Osteocyte (in vitro differentiated cells): ENCODE measurements at places on chromosomes 4 and X. TPM values are rescaled to one million over a fixed set of nuclear protein-coding genes. Genes with fewer than 3 reads are reported as not detected.
A peak's percentile ranks its signal among the peaks of the same experiment; 100 is the strongest.

STBD1 gene
- 2.4 TPM in 2 replicates for total RNA-seq

SLC34A2 gene
- total RNA-seq: not detected in 2 replicates

DNA sequence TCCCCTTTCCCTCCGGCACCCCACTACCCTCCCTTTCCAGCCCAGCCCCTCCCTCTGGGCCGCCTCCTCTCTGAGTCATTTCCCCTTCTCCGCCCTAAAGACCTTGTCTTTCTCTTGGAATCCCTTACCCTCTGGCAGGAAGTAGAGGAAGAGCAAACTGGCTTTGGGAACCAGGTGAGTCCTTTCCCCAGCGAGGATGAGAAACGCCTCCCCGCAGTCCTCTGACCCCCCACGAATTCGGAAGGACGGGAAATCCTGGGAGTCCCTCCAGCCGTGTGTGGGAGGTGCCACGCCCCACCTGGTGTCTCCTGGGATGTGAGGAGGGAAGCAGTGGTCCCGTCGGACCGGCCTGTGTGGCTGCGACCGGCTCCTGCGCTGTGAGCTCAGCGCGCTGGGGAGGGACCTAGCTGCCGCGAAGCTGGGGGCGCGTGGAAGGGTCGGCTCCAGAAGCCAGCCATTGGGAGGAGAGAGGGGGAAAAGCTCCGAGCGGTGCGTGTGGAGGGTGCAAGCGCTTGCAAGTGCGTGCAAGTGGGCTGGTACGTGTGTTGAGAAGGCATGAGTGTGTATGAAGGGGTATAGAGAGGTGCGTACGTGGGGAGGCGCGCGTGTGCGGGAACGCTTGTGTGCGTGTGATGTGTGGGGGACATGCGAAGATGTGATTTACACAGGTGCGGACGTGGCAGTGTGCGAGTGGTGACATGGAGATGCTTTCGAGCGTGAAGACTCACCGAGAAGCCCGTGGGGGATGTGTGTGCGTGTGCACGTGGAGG lies 46.3 kb downstream of the TEX13B start:
- DNase-seq: no peak

RAB9B gene
- total RNA-seq: 2.0 and 2.4 TPM in 2 replicates

GRCh38 chr4:122232633-122233032 lies 80.5 kb downstream of the BLTP1 start:
- no peak for DNase-seq

SSX4B gene
- total RNA-seq: not detected in 2 replicates

GRCh38 chr4:46730075-46730474 lies 179.0 kb downstream of the COX7B2 start:
- no peak for DNase-seq

- no peak for DNase-seq
Measured at GRCh38 chrX:133670383-133670782, 255.1 kb upstream of the GPC4 start.

TCEAL1 gene
- total RNA-seq: 29.3 and 29.8 TPM in 2 replicates

DNA sequence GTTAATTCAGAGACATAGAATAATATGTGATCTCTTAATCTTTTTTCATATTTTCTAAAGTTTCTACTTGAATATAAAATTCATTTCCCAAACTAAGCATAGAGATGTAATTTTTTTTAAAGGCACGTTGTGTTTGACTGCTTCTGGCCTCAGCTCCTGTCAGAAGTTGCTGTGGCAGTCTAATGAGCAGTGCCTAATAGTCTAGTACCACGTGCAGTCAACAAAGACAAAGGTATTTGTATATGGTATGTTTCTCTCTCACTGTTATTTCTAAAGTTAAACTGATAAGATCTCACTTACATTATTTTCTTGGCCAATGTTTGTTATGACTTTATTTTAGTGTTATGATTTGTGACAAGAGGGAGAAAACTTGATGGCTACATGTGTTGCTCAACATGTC lies 48.6 kb upstream of the MCUB start:
- DNase-seq: no peak

DNA sequence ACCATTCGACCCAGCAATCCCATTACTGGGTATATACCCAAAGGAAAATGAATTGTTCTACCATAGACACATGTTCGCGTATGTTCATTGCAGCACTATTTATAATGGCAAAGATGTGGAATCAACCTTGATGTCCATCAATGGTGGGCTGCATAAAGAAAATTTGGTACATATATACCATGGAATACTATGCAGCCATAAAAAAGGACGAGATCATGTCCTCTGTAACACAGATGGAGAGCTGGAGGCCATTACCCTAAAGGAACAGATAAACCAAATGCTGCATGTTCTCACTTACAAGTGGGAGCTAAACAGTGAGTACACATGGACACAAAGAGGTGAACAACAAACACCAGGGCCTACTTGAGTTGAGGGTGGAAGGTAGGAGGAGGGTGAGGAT lies 45.1 kb downstream of the SCML2 start:
- DNase-seq: no peak

- DNase-seq: no peak
Measured at GRCh38 chr4:42302348-42302747, 94.9 kb upstream of the SHISA3 start.

- peak; percentile 19 for DNase-seq
Measured at GRCh38 chr4:5758741-5759140, 47.7 kb downstream of the EVC start.

DNA sequence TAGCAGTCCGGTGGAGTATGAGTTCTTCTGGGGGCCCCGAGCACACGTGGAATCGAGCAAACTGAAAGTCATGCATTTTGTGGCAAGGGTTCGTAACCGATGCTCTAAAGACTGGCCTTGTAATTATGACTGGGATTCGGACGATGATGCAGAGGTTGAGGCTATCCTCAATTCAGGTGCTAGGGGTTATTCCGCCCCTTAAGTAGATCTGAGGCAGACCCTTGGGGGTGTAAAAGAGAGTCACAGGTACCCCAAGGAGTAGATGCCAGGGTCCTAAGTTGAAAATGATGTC lies 852 bp downstream of the MAGEH1 start:
- DNase-seq: no peak

GRCh38 chrX:11196476-11196875 lies 85.3 kb downstream of the HCCS start:
- DNase-seq: no peak

GRCh38 chr4:90883519-90883918 lies 756.3 kb downstream of the CCSER1 start:
- DNase-seq: no peak

FGG gene
- not detected in 2 replicates for total RNA-seq

UGT2B17 gene
- total RNA-seq: not detected in 2 replicates

GRCh38 chrX:40084471-40085101 lies 13.2 kb downstream of the BCOR start:
- no peak for DNase-seq

CENPVL1 gene
- not detected in 2 replicates for total RNA-seq

ANAPC10 gene
- 16.8 and 21.8 TPM in 2 replicates for total RNA-seq

- DNase-seq: no peak
Measured at GRCh38 chrX:11528623-11529022, 137.1 kb downstream of the ARHGAP6 start.

DNA sequence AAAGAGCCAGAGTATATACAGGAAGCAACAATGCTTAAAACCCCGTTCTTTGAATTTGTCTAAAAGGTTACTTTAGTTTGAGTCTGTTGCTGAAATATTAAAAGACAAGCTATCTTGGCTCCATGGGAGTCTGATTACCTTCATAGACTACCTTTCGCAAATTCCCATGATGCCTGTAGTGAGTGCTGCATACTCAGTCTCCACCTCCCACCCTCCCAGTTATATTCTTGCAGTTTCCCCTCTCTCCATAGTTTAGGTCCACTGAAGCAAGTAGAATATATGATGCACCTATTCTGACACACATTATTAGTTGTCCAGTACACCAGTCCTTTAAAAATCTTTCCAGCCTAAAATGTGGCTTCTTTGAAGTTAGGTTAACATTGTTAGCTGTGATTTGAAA lies 2.4 kb downstream of the CNKSR2 start:
- DNase-seq: no peak

- DNase-seq: no peak
Measured at GRCh38 chr4:7233006-7233580, 40.8 kb downstream of the SORCS2 start.

GATA1 gene
- not detected in 2 replicates for total RNA-seq

PNPLA4 gene
- 14.4 and 15.6 TPM in 2 replicates for total RNA-seq

DNA sequence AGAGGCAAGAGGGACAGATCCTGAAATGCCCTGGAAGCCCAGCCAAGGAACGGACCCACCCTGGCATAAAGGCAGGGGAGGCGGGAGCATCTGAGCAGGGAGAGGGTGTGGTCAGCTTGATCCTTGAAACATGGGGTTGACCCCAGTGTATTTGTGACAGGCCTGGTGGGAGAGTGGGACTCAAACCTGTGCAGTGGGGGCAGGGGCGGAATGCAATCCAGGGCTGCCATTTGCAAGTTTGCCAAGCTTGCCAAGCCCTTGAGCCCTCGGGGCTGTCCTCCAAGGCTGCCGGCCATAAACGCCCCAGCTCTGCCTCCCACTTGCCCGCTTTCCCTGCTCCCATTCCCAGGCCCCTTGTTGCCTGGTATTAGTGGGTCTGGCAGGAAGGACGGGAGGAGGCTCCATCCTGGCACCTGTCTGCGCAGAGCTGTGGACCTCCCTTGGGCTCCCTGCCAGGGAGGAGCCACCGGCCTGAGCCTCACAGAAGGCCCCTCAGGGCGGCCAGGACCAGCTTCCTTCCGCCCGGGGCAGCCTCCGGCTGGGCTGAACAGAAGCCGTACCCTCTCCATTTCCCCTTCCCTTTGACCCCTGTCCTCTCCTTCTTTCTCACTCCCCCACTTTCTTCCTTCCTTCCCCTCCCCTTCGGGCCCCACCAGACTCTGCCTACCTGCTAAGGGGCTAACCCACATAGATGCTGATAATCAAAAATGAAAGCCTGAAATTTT lies 661 bp downstream of the S100P start:
- DNase-seq: no peak

DNA sequence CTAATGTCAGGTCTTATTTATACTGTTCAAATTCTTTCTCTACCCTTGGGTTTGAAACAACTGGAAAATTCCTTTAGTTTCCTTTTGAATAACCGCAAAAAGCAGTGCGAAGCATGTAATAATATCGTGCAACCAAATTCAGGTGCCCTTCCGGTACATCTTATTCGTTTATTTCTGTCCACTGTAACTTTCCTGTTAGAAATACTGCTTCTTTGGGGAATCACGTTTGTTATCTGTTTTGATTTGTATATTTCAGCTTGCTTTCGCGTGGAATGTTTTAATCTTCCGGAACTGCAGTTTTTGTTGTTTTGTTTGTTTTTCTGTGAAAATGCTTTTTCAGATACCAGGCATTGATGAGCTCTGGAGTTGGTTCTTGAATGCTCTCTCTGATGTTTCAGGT lies 85.7 kb upstream of the HPRT1 start:
- no peak for DNase-seq

GRCh38 chrX:105752338-105752956 lies 69.9 kb upstream of the NRK start:
- no peak for DNase-seq

DNA sequence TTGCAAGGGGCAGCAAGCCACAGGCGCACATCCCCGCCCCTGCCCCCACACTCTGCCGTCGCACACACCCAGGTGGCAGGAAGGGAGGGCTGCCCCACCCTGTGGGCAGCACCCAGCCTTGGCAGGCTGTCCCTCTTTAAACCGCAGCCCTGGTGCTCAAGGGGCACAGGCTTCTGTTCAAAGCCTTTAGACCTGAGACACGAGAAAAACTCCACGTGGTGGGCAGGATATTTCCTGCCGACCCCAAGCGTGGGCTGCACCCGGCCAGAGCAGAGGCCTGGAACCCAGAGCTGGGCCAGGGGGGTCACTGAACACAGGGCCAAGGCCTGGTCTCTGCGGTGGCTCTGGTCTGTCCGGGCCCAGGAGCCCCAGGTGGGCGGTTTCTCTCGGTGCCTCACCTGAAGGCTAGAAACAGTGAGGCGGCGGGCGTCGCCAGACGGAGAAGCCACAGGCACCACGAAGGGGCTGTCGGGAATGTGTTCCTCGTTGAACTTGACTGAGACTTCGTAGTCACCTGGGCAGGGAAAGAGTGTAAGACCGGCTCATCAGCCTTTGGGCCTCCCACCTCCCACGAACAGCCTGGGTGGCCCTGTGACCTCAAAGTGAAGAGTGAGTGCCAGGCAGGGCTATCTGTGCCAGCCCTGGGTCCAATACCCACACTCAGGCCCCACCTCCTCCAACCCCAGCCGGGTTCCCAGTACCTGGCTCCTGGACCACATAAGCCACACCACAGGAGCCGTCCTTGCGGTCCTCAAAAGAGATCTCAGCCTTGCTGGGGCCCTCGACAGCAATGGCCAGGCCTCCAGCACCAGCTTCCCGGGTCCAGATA lies 23.0 kb downstream of the FLNA start:
- DNase-seq: no peak

- no peak for DNase-seq
Measured at GRCh38 chr4:183303301-183303700, 16.8 kb downstream of the CLDN22 start.

PRSS12 gene
- total RNA-seq: 15.3 and 19.2 TPM in 2 replicates

GRCh38 chrX:2283111-2283859 lies 217.5 kb downstream of the DHRSX start:
- DNase-seq: no peak

- DNase-seq: no peak
Measured at GRCh38 chrX:1870421-1870820, 255.6 kb downstream of the ASMT start.
